ENCODE measurements at places on chromosomes 3 and 15. TPM values are rescaled to one million over a fixed set of nuclear protein-coding genes. Genes with fewer than 3 reads are reported as not detected.

CMC1 gene
- 48.1 TPM for total RNA-seq

MAPKAPK3 gene
- total RNA-seq: 28.0 TPM

ALDH1A3 gene
- total RNA-seq: 14.5 TPM

AADAC gene
- total RNA-seq: 12.2 TPM

DOCK3 gene
- 0.36 TPM for total RNA-seq

PPP1R14D gene
- not detected for total RNA-seq

ANO10 gene
- total RNA-seq: 21.3 TPM

LSAMP gene
- total RNA-seq: 0.14 TPM

GMNC gene
- not detected for total RNA-seq

CCR2 gene
- total RNA-seq: not detected

ARGFX gene
- total RNA-seq: not detected

PLA2G4E gene
- 0.03 TPM for total RNA-seq

TMEM212 gene
- not detected for total RNA-seq

C3orf33 gene
- total RNA-seq: 6.2 TPM

DNAJB11 gene
- 53.6 TPM for total RNA-seq

FBXW12 gene
- total RNA-seq: not detected

CCR8 gene
- not detected for total RNA-seq

DUOXA1 gene
- 0.08 TPM for total RNA-seq

Measured in A549 treated with Hydrocortisone at 1 μM for 4 hours (cell line).